ENCODE measurements at places on chromosomes 3 and 15. TPM values are rescaled to one million over a fixed set of nuclear protein-coding genes. Genes with fewer than 3 reads are reported as not detected.

DNA sequence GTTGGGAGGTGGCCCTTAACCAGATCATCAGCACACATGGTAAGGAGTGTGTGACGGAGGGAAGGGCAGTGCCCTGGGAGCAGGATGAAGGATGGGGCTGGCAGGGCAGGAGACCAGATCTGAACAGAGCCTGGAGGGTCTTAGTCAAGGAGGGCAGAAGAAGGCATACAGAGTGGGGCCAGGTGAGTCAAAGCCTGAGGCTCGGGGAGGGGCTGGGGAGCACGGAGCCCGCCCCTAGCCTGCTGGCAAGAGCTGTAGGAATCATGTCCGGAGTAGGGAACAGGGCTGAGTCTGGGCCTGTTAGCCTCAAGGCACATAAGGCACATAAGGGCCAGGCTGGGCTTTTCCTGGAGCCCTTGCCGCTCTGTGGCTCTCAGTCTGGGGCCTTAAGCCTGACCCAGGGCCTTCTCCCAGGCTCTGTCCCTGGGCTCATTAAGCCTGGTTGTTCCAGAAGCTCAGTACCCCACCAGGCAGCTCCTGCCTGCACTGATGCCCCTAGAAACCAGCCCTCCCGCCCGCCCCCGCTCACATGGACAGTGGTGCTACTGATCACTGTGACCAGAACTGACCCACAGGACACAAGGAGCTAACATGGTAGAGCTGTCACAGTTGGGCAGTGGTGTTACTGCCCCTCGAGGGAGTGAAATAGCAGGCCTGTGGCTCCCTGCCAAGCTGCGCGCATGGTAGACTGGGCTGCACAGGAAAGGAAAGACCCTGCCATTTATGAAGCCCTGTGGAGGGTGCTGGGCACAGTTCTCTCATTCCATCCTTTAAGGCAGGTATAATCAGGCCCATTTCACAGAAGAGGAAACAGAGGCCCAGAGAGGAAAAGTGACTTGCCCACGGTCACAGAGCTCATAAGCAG lies 14.6 kb downstream of the ISG20 start:
- DNase-seq = no peak

Gene RYR3
- total RNA-seq = not detected

DNA sequence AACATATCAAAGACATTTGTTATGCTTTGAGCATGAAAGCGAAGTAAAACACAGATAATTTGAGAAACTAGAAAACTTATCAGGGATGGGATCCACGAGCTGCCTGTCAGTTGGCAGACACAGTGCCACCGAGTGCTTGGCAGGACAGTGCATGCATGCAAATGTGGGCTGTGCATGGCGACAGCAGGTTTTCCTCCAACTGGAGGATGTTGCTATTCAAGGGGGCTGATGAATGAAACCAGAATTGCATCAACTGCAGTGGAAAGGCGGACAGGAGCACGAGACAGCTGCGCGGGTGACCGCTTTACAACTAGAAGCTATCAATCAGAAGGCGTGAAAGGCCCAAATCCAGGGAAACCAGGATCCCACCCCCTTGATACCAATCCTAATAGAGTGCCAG lies 244.3 kb downstream of the NR2F2 start:
- no peak for DNase-seq

DNA sequence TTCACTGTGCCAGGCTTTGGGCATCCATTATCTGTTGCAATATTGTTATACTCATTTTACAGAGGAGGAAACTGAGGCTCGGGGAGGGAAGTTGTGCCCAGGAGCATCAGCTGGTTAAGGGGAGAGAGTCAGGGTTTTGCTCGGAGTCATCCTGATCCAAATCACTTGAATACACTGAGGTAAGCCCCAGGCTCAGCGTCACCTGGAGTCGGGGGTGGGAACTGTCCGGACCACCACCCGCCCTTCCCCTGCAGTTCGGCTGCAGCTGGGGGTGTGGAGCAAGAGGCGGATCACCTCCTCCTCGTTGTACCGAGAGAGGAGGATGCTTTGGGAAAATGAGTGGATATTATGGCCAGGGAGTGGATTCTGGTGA lies 646 bp downstream of the HRH1 start:
- DNase-seq = no peak

Gene CCR3
- total RNA-seq = 1.2 TPM
